ENCODE measurements at places on chromosomes 7 and 10.

DNA sequence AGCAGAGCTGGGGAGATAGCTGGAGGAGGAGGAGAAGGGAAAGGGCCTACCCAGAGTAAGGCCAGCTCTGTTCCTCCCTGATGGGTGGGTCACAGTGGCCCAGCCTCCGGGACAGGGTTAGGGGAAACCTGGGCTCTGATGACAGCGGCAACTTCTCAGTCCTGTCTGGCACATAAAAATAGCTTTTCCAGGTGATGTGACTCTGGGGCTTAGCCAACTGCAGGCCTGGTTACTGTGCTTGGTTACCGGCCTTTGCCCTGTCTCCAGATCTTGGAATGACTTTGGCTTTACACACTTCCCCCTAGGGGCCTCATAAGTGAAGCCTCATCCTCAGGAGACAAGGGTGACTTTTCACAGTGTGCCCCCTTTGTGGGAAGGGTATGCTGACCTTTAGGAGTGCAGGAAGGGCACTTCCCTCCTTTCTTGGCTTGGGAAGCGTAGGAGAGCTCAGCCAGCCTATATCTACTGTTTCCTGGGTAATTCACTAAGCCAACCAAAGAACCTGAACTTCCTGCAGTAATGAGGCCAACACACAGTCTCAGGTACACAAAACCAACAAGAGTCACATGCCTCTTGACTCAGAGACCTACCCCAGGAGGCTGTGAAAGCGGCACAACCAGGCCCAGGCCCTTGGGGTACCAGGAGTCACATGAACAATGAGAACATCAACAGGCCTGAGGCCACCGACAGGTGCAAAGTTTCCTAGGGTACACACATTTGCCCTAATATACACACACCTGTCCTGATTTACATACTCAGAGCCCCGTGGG, 11.7 kb upstream of the HILPDA start:
- DNase-seq: no peak

DNA sequence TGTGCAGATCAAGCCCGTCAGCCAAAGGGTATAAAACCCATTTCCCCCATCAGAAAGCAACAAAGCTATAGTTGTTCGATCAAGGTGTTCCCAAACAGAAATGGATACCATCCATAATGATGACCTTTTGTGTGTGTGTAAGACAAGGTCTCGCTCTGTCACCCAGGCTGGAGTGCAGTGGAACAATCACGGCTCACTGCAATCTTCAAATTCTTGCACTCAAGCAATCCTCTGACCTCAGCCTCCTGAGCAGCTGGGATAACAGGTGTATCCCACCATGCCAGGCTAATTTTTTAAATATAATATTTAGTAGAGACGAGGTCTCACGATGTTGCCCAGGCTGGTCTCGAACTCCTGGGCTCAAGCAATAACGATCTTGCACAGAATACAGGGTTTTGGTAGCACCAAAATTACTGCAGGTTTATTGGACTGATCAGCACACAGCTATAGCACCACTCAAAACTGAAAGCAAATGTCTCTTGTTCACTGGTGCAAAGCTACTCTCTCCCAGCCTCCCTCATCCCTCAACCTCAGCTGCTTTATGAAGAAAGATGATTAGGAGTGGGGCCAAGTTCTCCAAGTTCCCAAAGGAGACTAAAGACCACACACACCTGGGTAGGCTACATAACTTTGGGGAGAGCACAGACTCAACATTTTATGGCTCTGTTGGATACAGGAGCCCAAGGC, 80.5 kb downstream of the ABI1 start:
- peak; percentile 12 for DNase-seq

GRCh38 chr7:24442170-24442777, 131.0 kb upstream of the PALS2 start:
- no peak for DNase-seq

DNA sequence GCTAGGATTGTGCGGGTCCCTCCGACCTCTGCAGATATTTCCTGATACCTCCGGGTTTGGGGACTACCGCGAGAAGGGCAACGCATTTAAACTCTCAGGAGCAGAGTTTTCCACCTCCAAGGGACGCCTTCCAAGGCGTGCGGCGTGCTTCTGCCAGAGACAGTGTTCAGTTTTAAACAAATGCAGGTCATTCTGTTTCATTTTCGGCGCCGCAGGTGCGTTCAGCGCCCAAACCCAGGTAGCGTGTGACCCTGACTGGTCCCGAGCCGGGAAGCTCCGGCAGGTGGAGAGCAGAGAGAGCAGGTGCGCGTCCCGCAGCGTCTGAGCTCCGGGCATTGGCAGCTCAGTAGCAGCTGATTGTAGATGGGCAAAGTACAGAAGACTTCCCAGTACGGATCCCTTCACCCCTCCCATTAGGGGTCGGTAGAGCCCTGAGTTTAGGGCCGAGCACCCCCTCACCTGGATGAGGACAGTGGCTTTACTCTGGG, 1.4 kb upstream of the CYP26A1 start:
- DNase-seq: no peak

DNA sequence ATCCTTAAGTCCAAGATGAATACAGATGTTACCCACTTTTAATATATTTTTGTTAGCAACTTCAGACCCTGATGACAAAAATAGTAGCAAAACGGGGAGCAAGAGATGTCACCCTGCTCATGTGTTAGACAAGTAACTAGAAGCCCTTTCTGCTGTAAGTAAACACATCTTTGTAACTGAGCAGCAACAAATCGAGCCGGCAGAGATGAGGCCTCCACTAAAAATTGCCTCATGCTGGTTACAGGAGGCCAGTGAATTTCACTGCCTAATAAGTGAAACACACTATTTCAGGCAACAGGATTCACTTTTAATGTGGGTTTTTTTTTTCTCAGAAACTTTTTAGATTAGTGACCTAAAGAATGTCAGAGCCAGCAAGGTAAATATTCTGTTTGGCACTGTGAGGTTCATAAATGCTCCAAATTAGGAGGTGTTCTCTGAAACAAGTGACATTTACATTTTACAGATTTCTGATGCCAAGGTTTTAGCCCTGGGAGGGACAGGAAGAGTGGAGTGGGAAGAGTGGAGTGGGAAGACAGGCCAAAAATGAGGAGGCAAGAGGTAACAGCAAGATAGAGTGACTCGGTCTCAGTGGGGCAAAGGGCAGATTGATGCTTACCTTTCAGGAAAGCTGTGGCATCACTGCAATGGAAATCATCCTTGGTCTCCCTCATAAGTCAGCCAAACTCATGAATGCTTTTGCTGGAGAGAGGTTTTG, 53.6 kb upstream of the LRRC17 start:
- no peak for DNase-seq

DNA sequence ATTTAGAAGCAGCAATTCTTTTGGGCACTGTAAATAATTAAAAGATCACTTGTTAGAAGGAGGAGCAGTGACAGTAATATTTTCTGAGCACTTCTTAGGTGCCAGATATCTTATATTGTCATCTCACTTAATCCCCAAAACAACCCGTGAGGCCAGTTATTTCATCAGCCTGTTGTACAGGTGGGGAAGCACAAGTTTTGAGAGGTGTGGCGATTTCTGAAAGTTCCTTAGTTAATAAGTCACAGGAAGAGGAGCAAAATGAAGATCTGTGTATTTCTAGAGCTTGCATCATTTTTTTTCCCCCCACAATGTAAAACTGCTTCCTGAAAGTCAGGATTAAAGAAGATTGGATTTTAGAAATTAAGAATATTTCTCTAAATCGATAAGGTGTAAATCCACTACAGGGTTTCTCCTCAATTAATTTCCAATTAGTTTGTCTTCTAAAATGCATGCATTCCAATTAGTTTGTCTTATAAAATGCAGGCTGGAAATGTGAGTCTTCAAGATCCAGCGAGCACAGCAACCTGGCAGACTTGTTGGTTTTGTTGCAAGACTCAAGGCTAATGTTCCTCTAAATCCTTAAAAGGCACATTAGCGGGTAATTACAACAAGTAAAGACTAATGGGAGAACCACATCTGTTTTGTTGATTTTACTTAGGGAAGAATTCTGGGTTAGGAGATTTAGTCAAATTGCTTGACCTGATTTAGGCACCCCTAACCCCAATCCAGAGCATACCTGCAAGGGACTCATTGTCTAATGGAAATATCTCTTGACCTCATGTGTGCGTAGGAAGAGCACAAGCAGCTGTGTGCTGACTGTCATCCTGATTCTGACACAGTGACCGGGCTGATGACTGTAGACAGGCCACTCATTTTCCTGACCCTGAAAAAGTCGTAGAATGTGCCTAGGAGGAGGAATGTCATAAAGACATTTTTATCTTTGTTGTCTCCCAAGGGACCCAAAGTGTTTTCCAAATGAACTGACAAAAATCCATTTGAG, 272.0 kb downstream of the BAMBI start:
- no peak for DNase-seq

DNA sequence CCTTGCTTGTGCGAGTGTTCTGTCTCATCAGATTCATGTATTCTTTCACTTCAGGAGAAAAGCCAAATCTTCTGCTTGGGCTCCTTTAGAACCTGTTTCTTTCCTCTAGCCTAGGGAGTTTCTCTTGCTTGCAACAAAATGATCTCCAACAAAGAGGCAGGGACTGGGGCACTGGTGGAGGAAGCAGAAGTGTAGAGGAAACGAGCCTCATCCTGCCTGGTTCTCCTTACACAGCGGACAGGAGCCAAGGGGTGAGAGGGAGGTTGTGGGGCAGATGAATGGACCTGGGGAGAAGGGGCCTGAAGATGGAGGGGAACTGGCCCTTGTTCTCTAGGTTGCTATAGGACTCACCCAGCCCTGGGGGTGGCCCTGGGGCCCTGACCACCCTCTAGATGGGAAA, 141.1 kb downstream of the PKD1L1 start:
- no peak for DNase-seq

Data from epithelial cell of proximal tubule (primary cell).